Vein endothelial cell (primary cell): ENCODE measurements at places on chromosomes 12 and 14. TPM values are rescaled to one million over a fixed set of nuclear protein-coding genes. Genes with fewer than 3 reads are reported as not detected.

PLA2G1B gene
- not detected in 2 replicates for total RNA-seq

BTBD7 gene
- 37.2 and 41.7 TPM in 2 replicates for total RNA-seq

POTEG gene
- not detected in 2 replicates for total RNA-seq

TRHDE gene
- under 0.01 TPM in 1 of 2 replicates, not detected in the other for total RNA-seq

MYF5 gene
- not detected in 2 replicates for total RNA-seq

L3HYPDH gene
- total RNA-seq = 36.3 and 36.9 TPM in 2 replicates

CLEC9A gene
- total RNA-seq = not detected in 2 replicates

COX8C gene
- not detected in 2 replicates for total RNA-seq

RDH12 gene
- not detected in 2 replicates for total RNA-seq

MORN3 gene
- total RNA-seq = 0.65 and 0.67 TPM in 2 replicates

RIN3 gene
- 5.2 and 5.5 TPM in 2 replicates for total RNA-seq

RPL10L gene
- total RNA-seq = not detected in 2 replicates

A2ML1 gene
- not detected in 2 replicates for total RNA-seq

GPR137C gene
- 0.33 and 0.48 TPM in 2 replicates for total RNA-seq

PTGER2 gene
- total RNA-seq = not detected in 2 replicates

PRIMA1 gene
- total RNA-seq = not detected in 2 replicates

PLBD1 gene
- 0.10 TPM in 1 of 2 replicates, not detected in the other for total RNA-seq

CCDC38 gene
- total RNA-seq = 0.10 TPM in 1 of 2 replicates, not detected in the other

RAB21 gene
- total RNA-seq = 12.4 and 35.9 TPM in 2 replicates

ASPG gene
- not detected in 2 replicates for total RNA-seq
